ENCODE measurements at places on chromosomes 3 and 15.

DNA sequence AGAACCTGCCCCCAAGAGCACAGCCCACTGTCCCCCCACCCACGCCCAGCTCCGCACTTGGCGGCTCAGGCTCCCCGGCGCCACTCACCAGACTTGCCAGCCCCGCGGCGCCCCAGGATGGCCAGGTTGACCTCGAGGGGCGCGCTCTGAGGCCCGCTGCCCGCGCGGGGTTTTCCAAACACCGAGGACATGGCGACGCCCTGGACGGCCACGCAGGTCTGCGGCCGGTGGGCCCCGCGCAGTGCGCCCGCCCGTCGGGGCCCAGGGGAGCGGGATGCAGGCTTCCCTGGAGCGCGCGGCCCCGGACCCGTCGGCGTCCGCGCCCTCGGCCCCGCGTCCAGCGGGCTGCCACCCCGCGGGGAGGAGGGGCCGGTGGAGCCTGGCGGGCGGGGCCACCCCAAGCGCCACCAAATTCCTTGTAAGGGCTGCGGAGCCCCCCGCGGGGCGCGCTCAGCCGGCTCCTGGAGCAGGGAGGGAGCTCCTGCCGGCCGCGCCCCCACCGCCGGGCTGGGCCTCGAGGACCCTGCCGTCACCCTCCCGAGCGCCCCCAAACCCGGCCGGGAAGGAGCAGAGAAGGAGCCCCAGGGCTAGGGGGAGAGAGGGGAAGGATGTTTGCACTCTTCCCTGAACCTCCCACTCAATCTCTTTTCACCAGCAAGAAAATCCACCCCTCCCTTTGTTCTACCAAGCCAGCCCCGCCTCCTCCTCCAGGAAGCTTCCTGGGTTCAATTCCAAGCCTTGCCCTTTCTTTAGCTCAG, at the start of gene RASL12:
Gene RASL12 (minus strand): TSS at position 347 of the 758 bp plus-strand sequence. CDS start 156 bp downstream, at position 191.
- DNase-seq, result peak; percentile 71

DNA sequence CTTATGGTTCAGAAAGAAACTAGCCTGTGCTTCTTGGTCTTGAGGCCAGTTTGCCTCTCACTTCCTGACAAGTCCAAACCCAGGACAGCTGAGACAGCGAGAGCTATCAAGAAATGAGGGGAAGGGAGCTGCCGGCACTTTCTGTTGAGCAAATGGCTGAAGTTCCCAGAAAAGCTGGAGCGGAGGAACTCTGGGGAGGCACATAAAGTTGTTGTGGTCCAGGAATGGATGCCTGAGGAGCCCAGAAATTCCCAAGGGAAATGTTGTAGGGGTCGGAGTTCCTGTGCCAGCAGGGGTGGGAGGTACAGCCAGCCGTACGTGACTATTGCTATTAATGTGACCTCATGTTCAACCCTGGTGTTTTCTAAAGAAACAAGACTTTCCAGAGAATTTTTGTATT, 98.8 kb upstream of the TNFAIP8L3 start:
- DNase-seq, result no peak

DNA sequence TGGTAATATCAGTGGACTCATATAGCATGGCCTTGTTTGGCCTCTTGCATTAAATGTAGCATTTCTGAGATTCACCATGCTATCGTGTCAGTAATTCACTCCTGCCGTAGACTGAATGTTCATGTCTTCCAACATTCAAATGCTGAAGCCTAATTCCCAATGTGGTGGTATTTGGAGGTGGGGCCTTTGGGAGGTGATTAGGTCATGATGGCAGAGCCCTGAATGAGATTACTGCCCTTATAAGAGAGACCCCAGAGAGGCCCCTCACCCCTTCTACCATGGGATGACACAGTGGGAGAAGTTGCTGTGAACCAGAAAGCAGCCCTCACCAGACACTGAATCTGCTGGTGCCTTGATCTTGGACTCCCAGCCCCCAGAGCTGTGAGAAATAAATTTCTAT, 241.4 kb downstream of the VPS13C start:
- DNase-seq, result no peak

DNA sequence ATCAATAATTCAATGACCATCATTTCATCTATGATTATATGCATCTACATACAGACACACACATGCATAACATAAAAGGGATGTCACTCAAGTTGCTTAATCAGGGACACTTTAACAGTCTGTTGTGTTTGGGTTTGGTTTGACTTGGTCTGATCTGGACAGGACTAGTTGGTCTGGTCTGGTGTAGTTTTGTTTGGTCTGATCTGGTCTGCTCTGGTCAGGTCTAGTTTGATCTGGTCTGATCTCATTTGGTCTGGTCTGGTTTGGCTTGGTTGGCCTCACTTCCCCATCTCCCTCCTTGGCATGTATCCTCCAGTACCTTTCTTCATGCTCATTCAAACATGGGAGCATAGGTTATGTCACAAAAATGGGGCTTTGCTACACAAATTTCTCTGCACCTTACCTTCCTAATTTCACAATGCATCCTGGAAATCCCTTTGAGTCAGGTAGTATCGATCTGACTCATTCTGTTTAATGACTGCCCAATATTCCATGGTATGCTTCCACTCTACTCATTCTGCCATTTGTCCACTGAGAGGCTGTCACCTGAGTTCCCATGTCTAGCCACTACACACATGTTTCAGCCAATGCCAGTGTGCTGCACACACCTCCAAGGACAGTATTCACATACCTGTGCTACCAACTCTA, 73.0 kb upstream of the TPM1 start:
- no peak for DNase-seq

- no peak for DNase-seq
Observed at GRCh38 chr3:124685481-124685880, 44.8 kb upstream of the UMPS start.

DNA sequence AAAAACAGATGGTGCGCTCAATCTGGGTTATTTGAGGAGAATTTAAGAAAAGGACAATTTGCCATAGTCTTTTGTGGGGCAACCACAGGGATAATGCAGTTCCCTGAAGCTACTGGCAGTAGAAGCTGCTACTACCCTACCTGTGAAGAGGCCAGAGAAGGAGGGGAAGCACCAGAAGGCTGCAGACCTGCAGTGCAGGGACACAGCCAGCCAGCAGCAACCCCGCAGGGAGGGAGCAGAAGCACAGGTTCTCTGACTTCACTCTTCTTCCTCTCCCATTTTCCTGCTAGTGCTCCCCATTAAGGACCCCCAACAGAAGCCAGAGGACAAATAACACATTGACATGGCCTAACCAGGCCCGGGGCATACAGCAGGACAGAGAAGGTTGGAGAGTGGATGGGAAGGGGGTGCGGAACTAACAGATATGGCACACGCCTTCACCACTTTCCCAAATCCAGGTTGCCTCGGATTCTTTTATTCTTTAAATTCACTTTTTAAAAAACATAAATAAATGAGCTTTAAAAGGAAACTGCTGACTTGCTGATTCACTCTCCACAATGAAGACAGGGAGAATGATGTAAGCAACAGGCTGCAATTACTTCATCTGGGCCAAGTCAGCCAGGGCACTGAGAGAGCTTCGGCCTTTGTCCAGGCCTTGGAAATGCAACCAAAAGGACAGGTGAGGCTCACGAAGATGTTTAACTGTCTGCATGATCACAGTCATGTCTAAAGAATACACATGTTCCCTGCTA, 30.1 kb downstream of the POPDC2 start:
- DNase-seq, result no peak

GRCh38 chr15:100988297-100988696, 69.1 kb downstream of the LRRK1 start:
- no peak for DNase-seq

- DNase-seq, result no peak
Observed at GRCh38 chr15:71647487-71647808, 162.9 kb upstream of the NR2E3 start.

- no peak for DNase-seq
Observed at GRCh38 chr15:41125931-41126642, 10.0 kb upstream of the INO80 start.

- no peak for DNase-seq
Observed at GRCh38 chr3:42439261-42440115, 29.1 kb upstream of the LYZL4 start.

DNA sequence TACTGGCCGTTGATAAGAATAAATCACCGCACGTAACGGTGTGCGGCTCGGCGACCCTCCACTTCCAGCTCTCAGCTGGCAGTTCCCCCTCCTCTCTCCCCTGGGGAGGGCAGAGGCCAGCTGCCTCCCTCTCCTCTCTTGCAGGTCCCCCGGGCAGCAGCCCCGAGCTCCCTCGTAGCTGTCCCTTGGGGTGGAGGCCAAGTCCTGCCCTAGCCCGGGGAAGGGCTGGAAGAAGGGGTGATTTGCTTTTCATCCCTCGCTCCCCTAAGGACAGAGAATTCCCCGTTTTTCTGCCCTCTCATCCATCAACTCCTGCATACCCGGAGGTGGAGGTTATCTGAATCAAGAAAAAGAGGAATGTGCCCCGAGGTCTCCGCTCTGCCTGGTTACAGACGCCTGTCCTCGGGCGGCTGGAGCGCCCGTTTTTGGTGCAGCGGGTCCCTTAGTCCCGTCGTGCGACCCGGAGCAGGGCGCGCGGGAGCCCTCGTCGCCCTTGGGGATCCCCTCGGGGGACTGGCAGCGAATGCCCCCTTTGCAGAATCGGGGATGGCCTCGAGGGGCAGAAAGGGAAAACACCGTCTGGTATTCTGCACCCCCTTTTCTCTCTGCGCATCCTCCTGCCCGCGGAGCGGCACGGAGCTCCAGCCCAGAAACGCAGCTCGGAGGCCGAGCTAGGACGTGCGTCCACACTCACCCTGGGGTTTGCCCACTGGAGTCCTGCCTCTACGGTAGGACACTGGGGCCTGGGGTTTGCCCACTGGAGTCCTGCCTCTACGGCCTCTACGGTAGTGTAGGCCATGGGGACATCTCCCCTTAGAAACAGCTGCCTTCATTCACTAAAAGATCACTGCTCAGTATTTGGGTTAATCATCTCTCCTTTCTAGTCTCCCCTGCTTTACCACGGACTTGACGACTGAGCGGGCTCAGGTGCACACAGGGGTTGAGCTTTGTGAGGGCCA, 2.2 kb downstream of the PTPRG start:
- DNase-seq, result no peak

DNA sequence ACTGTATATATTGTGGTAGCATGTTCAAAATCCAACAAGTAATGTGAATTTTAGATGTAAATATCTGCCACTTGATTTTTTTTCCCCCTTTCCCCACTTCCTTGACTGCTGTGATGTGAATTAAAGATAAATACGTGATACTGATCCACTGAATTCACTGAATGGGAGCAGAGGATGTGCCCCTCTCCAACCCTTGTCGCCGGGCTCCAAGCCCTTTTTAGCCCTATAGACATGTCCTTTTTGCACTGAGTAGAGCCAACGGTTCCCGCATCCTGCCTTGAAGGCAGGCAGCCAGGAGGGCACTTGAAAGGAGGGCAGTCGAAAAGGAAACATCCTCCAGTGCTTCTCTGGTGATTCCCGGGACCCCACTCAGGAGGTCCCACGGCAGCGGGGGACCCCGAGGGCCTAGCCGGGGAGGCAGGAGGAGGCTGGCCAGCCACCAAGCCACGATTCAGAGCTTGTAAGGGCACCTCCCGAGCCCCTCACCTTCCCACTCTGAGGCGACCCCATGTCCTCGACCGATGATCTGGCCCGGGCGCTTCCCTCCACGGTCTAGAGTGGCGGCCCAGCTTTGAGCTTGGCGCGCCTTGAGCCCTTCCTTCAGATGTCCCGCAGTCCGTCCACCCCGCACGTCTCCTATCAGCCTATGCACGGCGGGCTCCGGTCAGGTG, 901 bp upstream of the MANF start:
- no peak for DNase-seq

DNA sequence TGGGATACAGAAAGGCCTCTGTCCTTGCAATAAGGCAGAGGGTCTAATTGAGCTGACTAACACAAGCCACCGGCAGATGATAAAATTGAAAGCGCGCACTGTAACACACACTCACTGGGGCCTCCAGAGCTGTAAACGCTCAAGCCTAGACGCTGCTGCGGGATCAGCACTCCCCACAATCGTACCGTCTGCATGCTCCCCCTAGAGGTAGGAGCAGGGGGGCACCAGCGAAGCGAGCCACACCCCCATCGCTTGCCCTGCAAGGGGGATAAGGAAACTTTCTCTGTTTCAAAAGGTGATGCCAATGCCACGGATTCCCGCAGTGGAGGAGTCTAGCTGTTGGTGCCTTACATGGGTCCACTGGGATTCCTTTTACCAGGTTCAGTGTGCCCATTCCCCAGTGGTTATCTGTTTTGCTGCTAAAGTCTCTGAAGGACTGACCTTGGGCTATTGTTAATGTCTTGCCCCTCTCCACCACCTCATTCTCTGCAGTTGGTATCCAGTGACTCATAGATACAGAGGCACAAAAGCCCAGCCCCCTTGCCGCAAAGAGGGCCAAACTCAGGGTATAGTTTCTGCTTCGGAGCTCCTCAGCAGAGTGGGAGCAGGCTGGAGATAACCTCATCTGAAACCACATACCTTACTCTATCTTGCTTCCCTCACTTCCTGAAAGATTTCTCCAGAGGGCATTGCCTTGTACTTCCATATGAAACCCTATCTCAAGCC, 139.3 kb upstream of the KBTBD8 start:
- no peak for DNase-seq

DNA sequence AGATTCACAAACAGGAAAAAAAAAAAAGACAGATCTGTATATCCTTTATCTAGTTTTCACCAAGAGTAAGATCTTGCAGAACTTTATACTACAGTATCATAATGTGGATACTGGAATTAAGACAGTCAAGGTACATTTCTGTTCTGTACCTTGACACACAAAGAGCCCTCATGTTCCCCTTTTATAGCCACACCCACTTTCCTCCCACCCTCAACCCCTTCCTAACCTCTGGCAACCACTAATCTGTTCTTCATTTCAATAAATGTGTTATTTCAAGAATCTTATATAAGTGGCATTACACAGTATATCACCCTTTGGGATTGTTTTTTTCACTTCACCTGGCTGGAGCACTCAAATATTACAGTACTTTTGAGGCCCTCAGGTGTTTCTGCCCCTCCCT, 3.6 kb upstream of the RAB6B start:
- no peak for DNase-seq

DNA sequence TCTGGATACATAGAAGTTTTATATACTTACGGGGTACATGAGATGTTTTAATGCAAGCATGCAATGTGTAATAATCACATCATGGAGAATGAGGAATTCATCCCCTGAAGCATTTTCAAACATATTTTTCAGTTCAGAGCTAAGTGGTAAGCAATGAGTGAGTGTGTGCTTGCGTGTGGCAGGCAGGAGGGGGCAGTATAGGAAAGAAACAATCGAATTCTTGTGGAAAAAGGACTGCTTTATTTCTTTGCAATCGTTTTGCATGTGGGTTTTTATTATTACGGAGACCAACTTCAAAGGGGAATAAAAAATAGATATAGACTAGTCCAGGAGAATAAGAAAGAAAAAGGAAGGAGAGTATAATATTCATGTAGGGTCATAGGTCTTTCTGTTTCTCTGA, 271.6 kb downstream of the CHL1 start:
- DNase-seq, result no peak

- DNase-seq, result no peak
Observed at GRCh38 chr15:67130673-67131601, 65.5 kb downstream of the SMAD3 start.

DNA sequence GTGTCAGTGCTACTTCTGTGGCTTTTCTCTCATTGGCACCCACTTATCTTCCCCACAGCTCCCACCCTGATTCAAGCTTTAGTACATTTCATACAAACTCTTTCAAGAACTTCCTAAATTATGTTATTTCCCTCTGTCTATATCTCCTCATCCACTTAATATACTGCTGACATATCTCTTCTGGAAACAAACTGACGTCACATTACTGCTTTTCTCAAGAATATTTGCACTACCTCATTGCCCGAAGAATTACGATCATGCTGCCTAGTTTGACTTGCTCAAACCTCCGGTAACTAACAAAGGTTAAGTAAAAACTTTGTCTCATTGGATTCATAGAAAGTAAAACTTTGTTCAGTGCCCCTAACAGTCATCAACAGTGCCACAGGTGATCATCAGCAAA, 76.5 kb downstream of the STAC start:
- DNase-seq, result no peak

All from HuH-7.5 (cell line).